ENCODE measurements at places on chromosomes 1 and 21.
A peak's percentile ranks its signal among the peaks of the same experiment; 100 is the strongest.

DNA sequence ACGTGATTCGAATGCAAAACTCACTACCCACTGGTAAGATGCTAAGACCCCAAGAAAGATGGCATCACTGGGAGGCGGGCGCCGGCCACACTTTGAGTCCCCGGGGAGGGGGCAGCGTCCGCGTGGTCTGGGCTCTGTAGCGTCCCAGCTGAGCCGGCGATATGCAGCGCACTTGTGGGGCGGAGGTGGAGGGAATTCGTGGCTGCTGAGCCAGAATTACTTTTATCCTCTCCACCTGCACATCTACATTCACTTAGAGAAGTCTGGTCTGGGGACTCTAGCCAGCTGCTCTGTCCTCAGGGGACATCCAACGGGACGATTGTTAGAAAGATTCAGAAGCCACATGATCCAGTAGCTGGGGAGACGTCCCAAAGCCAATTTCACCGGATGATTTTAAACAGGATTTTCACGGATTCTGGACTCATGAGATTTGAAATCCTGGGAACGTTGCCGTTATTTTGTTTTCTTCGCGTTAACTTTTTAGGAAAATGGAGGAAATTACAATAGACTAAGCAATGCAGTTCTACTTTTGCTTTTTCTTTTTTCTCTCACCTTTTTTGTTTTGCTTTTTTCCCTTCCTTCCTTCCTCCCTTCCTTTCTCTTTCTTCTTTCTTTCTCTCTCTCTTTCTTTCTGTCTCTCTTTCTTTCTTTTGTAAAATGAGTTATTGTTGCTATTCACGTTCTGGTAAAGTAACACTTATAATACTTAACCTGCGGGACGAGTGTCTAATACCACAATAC is 1.3 kb downstream of the JAM2 start:
- DNase-seq, result no peak

DNA sequence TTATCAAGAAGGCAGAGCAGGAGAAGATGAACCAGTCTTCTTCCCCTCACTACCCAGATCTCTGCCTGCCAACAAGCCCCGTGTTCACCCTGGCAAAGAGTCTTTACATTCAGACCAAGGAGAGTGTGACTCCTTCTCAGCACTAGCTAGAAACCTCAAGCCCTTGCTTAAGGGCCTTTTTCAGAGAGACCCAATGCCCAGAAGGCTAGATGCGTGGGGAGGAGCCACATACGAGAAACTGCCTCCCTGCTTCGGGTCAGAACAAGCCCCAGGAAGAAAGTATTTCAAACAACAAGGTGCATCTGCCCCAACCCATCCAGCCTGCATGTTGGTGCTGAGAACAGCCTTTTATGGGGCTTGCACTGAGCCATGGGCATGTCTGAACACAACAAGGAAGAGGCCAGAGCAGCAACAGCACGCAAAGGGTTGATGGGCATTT is 152.7 kb upstream of the CAMK1G start:
- DNase-seq, result no peak

- DNase-seq, result no peak
Observed at GRCh38 chr1:205449254-205449749, 6.5 kb downstream of the BLACAT1 start.

- no peak for DNase-seq
Observed at GRCh38 chr1:63276624-63277023, 45.7 kb upstream of the FOXD3 start.

GRCh38 chr1:201503397-201504176 is 3.3 kb downstream of the CSRP1 start:
- DNase-seq, result no peak

GRCh38 chr1:94258873-94259331 is 21.5 kb upstream of the ARHGAP29 start:
- DNase-seq, result no peak

DNA sequence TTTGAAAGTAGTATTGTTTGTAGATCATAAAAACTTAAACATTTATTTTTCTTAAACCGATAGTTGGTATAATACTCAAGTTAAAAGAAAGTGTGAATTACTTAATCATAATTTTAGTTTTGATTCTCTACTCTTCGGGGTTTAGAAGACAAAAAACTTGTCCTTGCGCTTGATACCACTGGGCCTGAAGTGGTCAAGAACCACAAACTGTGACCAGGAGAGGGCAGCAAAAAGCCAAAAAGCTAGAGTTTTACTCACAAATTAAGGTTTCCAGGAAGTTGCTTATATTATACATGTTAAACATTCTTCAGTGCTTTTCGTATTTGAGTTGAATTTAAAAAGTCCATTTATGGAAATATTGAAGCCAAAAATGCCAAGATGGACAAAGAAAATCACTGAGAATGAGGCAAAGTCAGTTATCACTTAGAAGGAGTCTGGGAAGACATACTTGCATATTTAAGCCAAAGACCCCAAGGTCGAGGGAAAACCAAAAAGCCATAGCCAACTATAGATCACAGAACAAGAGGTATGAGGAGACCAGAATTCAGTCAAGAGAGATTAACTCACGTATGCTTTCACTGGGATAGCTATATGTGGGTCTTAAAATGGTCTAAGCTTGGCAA is 34.2 kb downstream of the EFCAB7 start:
- no peak for DNase-seq

GRCh38 chr1:6384962-6385361 is 8.6 kb downstream of the ACOT7 start:
- DNase-seq, result no peak

GRCh38 chr1:45976623-45977022 is 155.8 kb downstream of the PIK3R3 start:
- no peak for DNase-seq

- DNase-seq, result no peak
Observed at GRCh38 chr1:168343566-168343965, 62.9 kb downstream of the TBX19 start.

DNA sequence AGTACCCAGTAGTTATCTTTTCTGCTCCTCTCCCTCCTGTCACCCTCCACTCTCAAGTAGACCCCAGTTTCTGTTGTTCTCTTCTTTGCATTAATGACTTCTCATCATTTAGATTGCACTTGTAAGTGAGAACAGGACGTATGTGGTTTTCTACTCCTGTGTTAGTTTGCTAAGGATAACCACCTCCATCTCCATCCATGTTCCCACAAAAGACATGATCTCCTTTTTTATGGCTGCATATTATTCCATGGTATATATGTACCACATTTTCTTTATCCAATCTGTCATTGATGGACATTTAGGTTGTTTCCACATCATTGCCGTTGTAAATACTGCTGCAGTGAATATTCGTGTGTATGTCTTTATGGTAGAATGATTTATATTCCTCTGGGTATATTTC is 1346.5 kb downstream of the MRPL39 start:
- no peak for DNase-seq

- no peak for DNase-seq
Observed at GRCh38 chr21:46046471-46046870, 51.4 kb upstream of the COL6A2 start.

DNA sequence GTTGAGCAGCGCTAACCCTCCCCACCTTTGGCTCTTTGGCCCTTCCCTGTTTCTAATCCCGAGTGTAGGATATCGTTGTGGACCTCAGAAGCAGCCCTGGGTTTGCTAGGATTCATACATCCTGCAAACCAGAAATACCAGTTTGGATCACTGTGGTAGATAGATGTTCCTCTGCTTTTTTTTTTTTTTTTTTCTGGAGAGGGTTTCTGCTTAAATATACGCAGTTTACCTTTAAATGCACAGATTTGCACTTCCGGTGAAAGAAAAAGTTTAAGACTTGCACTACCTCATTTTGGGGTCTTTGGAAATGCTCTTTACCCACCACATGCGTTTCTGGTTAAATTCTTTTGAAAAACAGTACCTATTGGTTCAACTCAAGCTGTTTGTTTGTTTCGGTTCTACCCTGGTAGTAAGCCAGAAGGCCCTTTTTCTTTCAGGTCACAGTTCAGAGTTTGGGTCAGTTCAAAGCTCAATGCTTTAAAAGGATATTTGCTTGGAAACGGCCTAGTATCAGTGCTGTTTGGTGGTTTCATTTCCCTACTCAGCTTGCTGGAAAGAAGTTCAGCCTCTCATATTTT is 908 bp downstream of the DDI2 start:
- no peak for DNase-seq

GRCh38 chr1:99869723-99870122 is 19.6 kb downstream of the AGL start:
- no peak for DNase-seq

GRCh38 chr1:26981146-26981846 is 12.2 kb upstream of the TRNP1 start:
- DNase-seq, result no peak

DNA sequence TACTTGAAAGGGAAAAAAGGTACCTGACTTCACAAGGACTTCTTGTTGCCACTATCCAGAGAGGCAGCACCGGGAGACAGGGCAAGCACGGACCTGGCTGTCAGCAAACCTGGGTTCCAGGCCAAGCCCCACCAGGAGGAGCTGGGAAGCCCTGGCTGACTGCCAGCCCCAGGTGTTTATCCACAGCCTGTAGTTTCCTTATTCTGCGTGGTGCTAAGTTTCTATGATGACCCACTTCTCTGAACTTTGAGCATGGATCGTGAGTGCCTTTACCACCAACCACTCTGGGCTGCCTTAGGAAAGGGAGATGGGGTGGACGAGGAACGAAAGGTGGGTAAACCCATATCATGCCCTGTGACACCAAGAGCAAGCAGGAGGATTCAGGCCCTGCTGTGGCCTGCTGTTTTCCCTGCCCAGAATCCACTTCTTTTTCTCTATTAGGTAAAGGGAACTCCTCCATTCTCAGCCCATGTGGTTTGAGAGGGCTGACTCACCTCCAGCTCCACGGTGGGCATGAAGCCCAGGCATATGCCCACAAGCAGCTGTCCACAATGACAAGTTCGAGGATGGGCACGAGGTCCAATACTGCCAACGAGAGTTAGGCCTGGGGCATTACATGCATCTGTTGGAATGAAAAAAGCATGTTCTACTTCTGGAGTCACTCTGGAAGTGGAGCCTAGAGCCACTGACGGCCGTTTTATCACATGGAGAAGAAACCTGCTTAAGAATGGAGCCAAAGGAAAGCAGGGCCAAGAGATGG is 20.3 kb downstream of the TSPAN2 start:
- DNase-seq, result no peak

- peak; percentile 31 for DNase-seq
Observed at GRCh38 chr1:160205242-160206035, at the start of gene PEA15. Gene PEA15, plus strand, starts transcription at chr1:160205384. Its CDS starts 6,161 bp downstream, at chr1:160211545.

DNA sequence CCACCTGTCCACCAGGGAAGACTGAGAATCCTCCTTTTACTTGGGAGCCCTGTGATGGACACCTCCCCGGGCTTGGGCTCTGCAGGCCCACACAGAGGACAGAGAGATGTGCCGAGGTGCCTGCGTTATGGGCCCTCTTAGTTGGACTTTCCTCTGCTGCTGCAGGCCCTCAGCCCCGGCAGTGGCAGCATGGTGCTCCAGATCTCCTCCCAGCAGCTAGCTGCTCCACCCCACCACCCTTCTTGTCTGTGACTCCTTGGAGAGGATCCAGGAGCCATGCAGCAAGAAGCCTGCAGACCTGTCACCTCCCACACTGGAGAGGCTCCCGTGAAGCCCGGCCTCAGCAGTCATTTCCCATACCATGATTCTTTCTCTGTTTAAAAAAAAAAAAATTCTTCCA is 27.4 kb downstream of the PHGDH start:
- no peak for DNase-seq

DNA sequence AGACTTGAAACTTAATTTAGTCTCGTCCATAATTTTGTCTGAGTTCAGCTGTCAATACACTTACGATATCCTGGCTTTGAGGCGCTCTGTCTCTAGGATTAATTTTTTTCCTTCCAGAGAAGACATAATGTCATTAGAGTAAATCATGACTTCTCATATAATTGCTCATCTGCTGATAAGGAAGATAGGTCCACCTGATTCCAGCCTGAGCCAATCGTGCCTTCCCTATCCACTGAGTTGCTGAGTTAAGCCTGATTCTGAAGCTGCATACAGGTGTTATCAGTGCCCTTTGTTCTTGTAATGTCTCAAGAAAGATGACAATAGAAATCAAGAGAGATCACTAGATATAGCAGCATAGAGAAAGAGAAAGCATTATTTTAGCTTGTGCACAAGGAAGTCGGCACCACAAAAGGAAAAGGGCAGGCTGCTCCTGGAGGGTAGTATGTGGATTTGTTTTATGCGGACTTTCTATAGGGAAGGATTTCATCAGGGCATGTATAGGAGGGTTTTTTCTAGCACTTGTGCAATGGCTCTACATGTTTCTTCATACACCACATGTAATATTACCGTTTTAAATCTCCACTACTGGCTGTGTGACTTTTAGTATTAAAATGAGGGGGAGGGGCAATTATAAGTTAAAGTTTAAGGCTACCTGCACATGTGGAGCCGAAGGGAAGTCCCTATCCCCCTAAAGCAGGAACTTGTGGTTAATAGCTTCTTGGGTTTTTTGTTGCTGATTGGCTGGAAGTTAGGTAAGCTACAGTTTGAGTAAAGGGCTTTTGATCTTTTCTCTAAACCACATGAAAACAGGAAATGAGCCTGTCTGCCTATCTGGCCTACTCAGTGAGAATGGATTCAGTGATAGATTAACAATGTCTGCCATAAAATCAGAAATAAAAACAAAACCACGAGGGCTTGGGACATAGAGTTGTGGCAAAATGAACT is 133.4 kb downstream of the PLPPR5 start:
- DNase-seq, result no peak

- DNase-seq, result no peak
Observed at GRCh38 chr1:31799895-31800673, 15.7 kb downstream of the SPOCD1 start.

DNA sequence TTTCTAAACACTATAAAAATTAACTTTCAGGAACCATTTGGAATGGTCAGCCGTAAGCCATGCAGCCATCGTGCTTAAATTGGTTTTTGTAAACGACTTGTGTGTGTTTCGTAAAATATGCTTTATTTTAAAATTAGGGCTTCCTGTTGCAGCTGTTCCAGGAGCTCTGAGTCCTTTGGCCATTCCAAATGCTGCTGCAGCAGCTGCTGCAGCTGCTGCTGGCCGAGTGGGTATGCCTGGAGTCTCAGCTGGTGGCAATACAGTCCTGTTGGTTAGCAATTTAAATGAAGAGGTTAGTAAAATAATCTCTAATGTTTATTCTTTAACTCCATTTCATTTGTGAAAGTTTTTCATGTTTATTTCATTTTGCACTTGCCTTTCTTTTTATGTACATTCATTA is 83.1 kb downstream of the PTBP2 start:
- DNase-seq, result no peak

- no peak for DNase-seq
Observed at GRCh38 chr21:33101300-33101911, 31.5 kb downstream of the OLIG1 start.

DNA sequence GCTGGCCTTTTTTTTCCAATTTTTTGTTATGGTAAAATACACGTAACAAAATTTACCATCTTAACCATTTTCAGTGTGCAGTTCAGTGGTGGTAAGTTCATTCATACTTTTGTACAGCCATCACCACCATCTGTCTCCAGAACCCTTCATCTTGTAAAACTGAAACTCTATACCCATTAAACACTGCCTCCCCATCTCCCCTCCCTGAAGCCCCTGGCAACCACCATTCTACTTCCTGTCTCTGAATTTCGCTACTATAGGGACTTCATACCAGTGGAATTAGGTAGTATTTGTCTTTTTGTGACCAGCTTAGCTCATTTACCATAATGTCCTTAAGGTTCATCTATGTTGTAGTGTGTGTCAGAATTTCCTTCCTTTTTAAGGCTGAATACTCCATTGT is 8.7 kb downstream of the PKNOX1 start:
- no peak for DNase-seq
